Gastroesophageal sphincter (tissue), 4 donors: ENCODE measurements at places on chromosomes 3 and 15. TPM values are rescaled to one million over a fixed set of nuclear protein-coding genes. Genes with fewer than 3 reads are reported as not detected.
A peak's percentile ranks its signal among the peaks of the same experiment; 100 is the strongest.

The TKT gene
- total RNA-seq: 282 TPM

The FGF7 gene
- total RNA-seq: 106 TPM

- ATAC-seq: no peak
Observed at GRCh38 chr3:135650309-135650708, 315.2 kb upstream of the PPP2R3A start.

DNA sequence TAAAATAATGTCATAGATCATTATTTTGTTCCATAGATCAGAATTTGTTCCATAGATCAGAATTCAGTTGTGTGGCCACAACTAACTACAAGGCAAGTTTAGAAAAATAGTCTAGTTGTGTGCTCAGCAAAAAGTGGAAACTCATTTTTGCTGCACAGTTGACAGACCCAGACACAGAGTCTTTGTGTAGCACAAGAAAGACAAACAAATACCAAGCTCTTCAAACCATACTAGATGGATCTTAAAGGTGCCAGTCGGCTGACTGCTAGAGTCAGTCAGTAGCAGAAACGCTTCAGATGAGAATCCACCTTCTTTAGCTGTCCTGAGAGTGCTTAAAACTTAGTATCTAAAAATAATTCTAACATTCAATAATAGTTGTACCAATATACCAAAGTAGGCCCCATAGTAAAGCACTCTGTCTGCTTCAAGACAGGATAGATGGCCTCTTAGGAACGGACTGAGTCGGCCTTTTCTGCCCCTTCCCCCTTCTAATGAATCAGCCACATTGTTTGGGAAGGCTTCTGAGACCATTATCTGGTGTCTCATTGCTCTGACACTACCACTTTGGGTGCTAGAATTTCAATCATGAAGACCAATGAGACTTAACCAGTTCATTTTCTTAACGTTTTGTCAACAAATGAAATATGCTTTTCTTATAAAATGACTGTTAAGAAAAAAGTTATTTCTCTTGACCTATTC lies 27.7 kb upstream of the SLC4A7 start:
- ATAC-seq: no peak

The USP50 gene
- not detected for total RNA-seq

The EPHB1 gene
- total RNA-seq: not detected

The LMAN1L gene
- total RNA-seq: not detected

DNA sequence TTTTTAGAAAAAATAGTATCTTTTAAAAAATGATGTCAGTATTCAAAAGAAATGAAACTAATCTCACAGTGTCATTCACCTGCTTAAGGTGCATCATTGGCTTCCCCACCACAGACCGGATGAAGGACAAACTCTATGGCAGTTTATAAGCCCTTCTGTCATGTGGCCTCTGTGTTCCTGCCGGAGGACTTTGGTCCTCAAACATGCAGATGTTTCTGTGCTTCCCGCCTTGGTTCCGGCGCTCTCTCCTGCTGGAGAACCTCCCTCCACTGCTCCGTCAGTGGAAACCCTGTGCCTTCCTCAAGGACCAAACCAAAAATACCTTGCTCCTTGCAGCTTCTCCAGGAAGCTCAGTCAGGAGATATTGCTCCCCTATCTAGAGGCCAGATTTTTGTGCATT lies 326.3 kb downstream of the UACA start:
- ATAC-seq: no peak

The RAD51 gene
- total RNA-seq: not detected

The GATA2 gene
- total RNA-seq: 5.4 TPM

GRCh38 chr15:32936283-32936918 lies 218.6 kb downstream of the GREM1 start:
- no peak for ATAC-seq

DNA sequence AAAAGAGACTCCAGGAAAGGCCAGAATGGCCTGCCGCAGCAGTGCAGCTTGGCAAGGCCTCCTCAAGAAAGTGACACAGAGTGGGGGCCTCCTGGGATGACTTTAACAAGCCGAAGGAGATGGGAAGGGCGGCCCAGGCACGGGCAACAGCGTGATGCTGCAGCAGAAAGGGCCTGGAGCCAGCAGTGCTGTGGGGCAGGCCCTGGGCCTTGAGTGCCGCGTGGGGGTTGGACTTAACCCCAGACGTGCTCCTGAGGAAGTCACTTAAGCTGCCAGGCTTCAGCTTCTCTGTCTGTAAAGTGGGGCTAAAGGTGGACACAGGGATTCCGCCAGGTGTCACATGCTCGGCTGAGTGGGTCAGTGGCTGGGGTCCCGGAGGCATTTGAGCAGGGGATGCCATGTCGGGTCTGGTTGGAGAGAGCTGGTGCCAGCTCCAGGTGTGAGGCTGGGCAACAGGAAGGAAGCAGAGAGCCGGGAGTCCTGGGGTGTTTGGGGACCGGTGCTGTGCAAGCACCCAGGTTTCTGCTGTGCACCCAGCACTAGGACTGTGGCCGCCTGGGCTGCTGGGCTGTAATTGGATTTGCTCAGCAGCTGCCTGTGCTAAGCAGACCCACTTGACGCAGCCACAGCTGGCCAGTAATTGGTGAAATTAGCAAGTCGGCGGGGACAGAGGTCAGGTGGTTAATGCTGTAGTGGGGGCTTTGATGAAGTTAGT lies 7.8 kb downstream of the DNAJB8 start:
- no peak for ATAC-seq

- no peak for ATAC-seq
Observed at GRCh38 chr3:101077361-101078011, 84.3 kb upstream of the ABI3BP start.

- ATAC-seq: no peak
Observed at GRCh38 chr15:27796405-27797320, 302.5 kb downstream of the OCA2 start.

The PRICKLE2 gene
- total RNA-seq: 106 TPM

GRCh38 chr15:41125063-41125669 lies 9.1 kb upstream of the INO80 start:
- ATAC-seq: no peak

The TM4SF18 gene
- total RNA-seq: 1.7 TPM

The TRAT1 gene
- total RNA-seq: 1.2 TPM

The STT3B gene
- total RNA-seq: 75.4 TPM

The SLCO2A1 gene
- 12.0 TPM for total RNA-seq

GRCh38 chr15:45122719-45123118 lies 7.0 kb downstream of the DUOXA1 start:
- ATAC-seq: no peak

DNA sequence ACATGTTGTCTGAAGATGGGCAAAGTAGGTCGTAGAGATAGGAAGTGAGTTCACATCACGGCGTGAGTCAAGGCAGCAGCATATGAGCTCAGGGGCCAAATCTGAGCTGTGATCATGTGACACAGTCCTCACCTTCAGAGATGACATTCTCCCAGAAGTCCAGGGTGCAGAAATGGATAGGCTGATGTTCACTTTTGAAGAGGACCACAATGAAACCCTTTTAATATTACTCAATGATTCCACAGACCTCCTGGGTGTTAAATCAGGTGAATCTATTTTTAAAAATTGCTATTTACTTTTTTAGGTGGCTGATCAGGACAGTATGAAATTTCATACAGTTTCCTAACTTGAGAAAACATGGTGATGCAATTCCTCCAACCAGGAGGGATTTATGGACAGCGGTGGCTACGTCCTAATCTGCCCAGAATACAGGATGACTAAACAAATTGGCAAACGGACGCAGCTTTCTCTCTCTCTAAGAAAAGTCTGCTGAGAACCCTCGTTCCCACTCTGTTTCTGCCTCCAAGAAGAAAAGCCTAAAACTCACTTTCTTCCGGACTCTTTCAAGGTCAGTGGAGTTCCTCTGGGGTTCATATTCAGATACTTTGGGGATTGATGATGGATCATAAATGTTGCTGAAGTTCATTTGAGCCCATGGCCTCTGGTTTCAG lies 34.4 kb downstream of the B3GNT5 start:
- ATAC-seq: peak; percentile 79

DNA sequence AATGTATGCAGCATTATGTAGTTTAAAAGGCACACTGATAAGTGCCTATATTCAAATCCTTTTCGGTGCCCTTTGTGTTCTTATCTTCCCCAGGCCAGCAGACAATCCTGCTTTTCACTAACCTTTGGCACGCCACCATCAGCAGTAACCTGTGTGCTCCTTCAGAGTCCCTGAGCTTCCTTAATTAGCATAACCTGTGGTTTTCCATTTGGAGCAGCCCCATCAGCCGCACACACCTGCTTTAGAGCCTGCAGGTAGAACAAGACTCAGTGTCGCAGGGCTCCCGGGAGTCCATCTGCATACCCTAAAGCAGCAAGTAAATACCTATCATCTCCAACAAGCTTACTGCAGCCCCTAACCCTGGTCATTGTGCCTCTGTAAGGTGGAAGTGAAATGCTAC lies 755.1 kb downstream of the ROBO2 start:
- ATAC-seq: no peak

- ATAC-seq: no peak
Observed at GRCh38 chr3:50336452-50337174, 4.0 kb downstream of the RASSF1 start.

DNA sequence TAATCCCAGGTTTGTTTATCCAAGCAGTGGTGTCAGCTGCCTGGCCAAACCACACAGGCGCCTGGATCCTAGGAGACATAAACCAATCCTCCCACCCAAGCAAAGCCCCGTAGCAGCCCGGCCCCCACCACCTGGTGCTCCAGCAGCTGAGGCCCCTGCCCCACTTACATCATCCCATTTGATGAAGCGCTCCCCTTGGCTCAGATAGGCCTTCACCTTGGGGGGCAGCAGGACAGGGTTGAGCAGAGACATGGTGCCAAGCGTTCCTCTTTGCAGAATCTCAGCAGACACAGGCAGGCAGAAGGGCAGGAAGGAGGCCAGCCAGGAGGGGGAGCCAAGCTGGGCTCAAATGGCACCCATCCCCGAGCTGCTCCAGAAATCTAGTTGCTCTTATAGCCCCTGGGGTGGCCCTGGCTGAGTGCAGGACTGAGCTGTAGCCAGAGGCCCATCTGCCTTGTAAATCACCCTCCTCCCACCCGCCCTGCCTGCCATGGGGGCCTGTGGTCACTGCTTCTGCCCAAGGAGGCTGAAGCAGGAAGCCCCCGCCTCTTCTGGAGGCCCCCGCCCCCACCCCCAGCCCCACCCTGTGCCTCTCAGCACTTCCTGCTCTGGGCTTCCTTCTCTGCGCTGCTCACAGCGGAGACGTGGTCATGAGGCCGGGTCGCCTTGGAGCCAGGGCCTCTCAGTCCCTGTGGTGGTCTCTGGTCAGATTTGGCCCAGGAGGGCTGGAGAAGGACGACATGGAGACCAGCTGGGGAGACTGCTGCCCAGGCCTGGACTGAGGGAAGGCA lies at the start of gene PLCB2:
TSS of gene PLCB2 (minus strand) at position 515 of the 791 bp plus-strand sequence. CDS start at position 252, 263 bp downstream.
- peak; percentile 55 for ATAC-seq

DNA sequence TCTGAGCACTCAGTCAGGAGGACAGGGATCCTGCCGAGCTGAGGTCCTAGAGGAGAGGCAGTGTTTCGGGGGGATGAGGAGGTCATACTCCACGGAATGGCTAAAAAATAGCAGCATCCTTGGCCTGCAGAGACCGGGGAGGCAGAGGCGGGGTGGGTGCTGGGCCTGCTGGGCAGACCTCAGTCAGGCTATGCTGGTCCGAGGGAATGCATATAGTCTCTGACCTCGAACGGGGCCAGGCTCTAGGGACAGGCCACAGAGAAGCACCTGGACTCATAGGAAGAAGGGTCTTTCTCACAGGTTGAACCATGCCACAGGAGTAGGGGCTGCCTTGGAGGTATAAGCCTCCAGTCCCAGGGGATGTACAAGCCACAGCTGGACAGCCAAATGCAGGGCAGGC lies 14.0 kb upstream of the SKIC8 start:
- no peak for ATAC-seq

DNA sequence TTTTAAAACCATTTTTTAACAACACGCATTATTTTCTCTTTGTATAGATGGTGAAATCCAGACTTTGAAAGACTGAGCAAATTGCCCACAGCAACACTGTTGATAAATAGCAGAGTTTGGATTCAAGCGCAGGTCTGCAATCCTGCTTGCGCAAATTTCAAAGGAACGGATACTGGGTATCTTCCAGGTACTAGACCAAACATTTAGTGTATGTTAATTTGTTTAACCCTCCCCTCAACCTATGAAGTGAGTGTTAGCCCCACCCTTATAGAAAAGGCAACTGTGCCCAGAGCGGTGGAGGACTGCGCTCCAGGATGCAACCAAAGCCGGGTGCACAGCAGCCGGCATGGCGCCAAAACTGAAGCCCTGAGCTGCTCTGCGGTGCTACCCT lies 103.8 kb downstream of the CPN2 start:
- no peak for ATAC-seq

GRCh38 chr3:125221831-125222230 lies 9.3 kb upstream of the SLC12A8 start:
- no peak for ATAC-seq

- no peak for ATAC-seq
Observed at GRCh38 chr15:96657096-96657495, 326.6 kb downstream of the NR2F2 start.

The TM4SF1 gene
- total RNA-seq: 128 TPM

GRCh38 chr15:71656425-71656824 lies 153.9 kb upstream of the NR2E3 start:
- ATAC-seq: no peak

The TERC gene
- total RNA-seq: 97.1 TPM

DNA sequence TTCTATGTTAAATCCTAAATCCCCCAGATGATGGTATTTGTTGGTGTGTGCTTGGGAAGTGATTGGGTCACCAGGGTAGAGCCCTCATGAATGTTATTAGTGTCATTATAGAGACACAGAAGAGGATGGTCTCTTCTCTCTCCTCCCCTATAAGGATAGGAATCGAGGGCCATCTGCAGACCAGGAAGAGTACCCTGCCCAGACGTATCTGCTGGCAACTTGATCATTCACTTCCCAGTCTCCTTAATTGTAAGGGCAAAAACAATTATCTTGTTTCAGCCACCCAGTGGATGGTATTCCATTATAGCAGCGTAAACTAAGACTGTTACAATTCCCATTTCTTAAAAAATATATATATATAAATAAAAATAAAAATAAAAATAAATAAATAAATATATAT lies 892.2 kb downstream of the SI start:
- no peak for ATAC-seq

DNA sequence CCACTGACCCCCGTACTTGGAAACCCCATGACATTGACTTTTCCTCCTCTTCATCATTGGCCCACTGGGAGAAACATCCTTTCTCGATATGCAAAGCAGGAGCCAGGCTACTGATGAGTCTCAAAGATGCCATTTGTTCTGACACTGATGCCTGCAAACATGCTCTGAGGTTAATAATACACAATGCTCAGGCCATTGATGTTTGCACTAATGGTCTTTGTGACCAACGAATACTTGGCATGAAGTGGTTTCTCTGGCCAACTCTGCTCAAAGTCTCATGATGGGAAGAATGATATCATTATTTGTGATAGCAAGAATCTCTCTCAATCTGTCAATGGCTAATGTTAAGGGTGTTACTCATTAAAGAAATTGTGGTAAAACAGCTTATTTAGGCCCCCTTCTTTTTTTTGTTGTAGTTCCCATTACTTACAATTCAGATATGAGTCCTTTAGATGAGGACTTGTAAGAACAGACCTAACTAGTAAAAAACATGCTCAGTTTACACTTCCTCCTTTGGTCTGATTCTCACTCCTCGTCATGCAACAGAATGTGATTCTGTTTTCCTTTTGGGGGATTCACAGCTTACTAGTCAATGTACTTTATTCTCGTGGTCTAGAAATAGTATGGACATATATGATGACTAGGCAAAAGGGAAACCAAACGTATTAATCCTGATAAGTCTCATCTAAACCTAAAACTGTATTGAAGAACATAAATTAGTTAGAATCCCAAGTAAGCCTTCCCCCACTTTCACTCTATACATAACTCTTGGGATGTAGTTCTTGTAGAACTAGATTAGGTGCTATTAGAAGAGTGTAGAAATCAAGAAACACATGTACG lies 488.8 kb upstream of the DPPA4 start:
- ATAC-seq: no peak

- ATAC-seq: no peak
Observed at GRCh38 chr3:127383656-127384179, 95.9 kb upstream of the PRR20G start.
